Activated CD8-positive, alpha-beta T cell treated with anti-CD3 and anti-CD28 coated beads, Interleukin-2, amount 10 ng/mL, durations not matched to agents 7 days and 5 days (primary cell): ENCODE measurements at places on chromosomes 6 and 20. TPM values are rescaled to one million over a fixed set of nuclear protein-coding genes. Genes with fewer than 3 reads are reported as not detected.

The ANKS1A gene
- 5.3 TPM for total RNA-seq

The RIMS1 gene
- not detected for total RNA-seq

The RIN2 gene
- total RNA-seq = not detected

The PTGIS gene
- total RNA-seq = 2.5 TPM

The RHAG gene
- not detected for total RNA-seq

The TSHZ2 gene
- not detected for total RNA-seq

The OPN5 gene
- not detected for total RNA-seq

The TP53TG5 gene
- total RNA-seq = not detected

The RXRB gene
- 34.5 TPM for total RNA-seq

The MACROD2 gene
- not detected for total RNA-seq

GRCh38 chr6:16305788-16306187 is 67.4 kb downstream of the GMPR start:
- peaks cover 18% of the 10 kb centered on the region for H3K36me3 ChIP-seq
- H3K27me3 ChIP-seq = no peaks in the 10 kb centered on the region
- no peak overlapping the region for H3K27ac ChIP-seq

DNA sequence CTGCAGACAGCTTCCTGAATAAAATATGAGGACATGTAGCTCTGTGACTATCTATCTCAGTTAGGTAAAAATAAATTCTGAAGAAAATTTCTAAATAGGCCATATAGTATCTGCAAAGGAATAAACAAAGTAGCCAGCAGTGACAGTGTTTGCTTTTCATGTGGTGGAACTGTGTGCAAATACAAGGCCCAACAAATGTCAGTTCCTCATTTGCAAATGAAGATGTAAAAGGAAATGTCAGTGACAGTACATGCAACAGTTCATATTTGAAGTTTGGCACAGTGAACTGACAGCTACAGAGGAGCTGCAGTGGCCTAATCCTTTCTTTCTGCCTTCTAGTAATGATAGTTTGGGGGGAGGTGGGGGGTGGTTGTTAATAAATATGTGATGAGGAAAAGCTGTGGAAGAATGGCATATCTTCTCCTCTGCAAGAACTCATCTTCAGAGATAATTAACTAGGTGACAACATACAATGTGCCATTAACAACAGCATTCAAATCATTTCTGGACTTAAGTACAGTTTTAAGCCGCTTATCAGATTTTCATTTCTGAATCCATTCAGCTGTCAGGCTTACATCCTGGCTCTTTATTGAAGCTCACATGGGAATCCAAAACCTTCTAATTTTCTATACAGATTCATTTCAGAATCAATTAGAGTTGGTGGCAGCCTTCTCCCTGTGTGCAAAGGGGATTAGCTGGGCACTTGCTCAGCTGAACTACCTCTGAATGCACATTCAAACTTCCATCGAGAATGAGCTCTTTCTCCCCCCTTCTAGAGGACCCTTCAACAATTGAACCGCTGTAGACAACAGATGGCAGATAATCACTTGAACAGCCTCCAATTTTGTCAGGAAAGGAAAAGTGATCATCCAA is 1059.0 kb upstream of the EPHA7 start:
- H3K4me1 ChIP-seq = no peaks in the 10 kb centered on the region
- H3K27me3 ChIP-seq = no peaks in the 10 kb centered on the region
- no peak overlapping the region for H3K27ac ChIP-seq
- no peak for DNase-seq
- H3K36me3 ChIP-seq = no peaks in the 10 kb centered on the region

DNA sequence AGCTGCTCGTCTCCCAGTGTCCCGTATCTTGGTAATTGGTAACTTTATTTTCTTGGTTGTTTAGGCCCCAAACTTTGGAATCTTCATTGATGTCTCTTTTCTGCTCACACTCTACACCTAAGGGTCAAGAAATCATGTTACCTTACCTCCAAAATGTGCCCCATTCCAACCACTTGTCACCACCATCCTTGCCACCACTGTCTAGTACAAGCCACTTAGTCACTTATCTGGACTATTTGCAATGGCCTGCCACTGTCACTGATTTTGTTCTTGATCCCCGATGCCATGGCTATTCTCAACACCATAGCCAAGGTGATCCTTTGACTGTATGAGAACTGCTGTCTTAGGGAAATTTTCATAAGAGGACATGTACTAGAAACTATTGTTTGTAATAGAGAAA is 46.0 kb upstream of the SLC22A16 start:
- no peak overlapping the region for H3K27ac ChIP-seq
- DNase-seq = no peak
- H3K36me3 ChIP-seq = no peaks in the 10 kb centered on the region
- no peaks in the 10 kb centered on the region for H3K4me1 ChIP-seq
- peaks cover under 1% of the 10 kb centered on the region for H3K27me3 ChIP-seq

- DNase-seq = no peak
- H3K27me3 ChIP-seq = no peaks in the 10 kb centered on the region
- no peak overlapping the region for H3K4me3 ChIP-seq
- peaks cover 50% of the 10 kb centered on the region for H3K36me3 ChIP-seq
Measured at GRCh38 chr6:154241581-154241980, 115.0 kb downstream of the IPCEF1 start.

DNA sequence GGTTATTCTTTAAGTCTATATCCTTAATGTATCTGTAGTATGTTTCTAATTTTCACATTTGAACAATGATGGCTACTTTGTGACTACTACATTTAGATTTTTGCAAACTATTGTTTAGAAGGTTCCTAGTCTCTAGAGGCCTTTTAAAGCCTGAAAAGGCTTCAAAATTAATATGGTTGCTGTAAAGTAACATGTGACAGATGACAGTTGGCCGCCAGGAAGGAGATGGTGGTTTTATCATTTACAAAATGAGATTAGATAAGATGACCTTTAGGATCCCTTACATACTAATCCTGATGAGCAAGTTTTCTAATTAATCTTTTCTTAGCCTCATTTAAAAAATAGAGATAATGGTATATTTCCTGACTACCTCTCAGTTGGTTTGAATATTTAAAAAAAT is 18.8 kb downstream of the SCAF8 start:
- H3K27me3 ChIP-seq = no peaks in the 10 kb centered on the region
- H3K27ac ChIP-seq = no peak overlapping the region
- H3K36me3 ChIP-seq = peaks cover 27% of the 10 kb centered on the region
- H3K4me3 ChIP-seq = no peak overlapping the region
- peaks cover 11% of the 10 kb centered on the region for H3K4me1 ChIP-seq
- no peak for DNase-seq

DNA sequence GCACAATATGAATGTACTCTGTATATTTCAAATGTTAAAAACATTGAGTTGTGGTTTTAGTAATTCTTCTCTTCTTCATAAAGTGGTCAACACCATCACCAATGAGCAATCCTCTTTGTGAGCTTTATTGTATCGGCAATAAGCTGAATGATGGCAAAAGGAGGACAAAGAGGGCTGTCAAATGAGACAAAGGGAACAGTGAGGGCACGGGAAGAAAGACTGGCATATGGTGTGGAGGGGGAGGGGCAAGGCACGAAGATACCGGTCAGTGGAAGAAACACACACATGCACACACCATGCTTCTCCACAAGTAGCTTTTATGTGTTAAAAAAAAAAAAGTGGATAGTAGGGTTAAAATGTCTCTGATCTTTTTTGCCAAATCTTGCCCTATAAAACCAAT is 506.8 kb upstream of the CITED2 start:
- no peak overlapping the region for H3K27ac ChIP-seq
- no peak for DNase-seq
- H3K36me3 ChIP-seq = no peaks in the 10 kb centered on the region
- H3K27me3 ChIP-seq = no peaks in the 10 kb centered on the region
- H3K4me3 ChIP-seq = no peak overlapping the region
- no peaks in the 10 kb centered on the region for H3K4me1 ChIP-seq

GRCh38 chr20:20411836-20412235 is 43.9 kb downstream of the INSM1 start:
- H3K36me3 ChIP-seq = no peaks in the 10 kb centered on the region
- H3K4me1 ChIP-seq = no peaks in the 10 kb centered on the region
- DNase-seq = no peak
- H3K4me3 ChIP-seq = no peak overlapping the region

DNA sequence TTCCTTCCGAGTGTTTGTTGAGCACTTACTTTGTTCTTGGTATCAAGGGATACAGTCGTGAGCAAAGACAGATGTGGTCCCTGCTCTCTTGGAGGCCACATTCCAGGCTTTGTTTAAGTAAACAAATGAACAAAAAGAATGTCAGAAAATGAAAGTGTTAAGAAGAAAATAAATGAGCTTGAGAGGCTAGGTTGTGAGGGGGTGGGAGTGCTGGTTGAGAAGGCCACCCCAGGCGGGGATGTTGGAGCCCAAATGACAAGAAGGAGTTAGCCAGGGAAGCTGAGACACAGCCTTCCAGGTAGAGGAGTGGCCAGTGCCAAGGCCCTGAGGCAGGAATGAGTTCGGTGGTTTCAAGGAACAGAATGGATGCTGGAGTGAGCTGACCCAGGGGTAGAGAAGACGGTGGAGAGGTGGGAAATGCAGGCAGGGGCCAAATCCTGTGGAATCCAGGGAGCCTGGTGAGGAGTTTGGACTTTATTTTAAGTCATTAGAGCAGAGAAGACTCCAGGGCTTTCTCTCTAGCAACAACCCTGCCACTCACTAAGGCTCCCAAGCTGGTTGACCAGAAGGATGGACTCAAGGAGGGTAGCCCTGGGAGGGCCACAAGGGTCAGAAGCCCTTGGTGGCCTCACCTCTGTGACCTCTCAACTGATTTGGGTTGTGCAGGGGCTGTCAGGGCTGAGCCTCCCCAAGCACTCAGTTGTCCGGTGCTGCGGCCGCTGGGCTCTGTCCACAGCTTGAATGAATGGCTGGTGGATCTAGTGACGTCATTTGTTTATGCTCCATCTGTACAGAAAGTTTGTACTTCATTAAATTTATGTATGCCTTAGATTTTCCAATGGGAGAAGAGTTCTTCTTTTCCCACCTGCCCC is 66.0 kb upstream of the STX16 start:
- DNase-seq = no peak
- H3K27me3 ChIP-seq = peaks cover 2% of the 10 kb centered on the region
- H3K4me3 ChIP-seq = no peak overlapping the region
- no peaks in the 10 kb centered on the region for H3K4me1 ChIP-seq
- H3K27ac ChIP-seq = no peak overlapping the region

- H3K36me3 ChIP-seq = no peaks in the 10 kb centered on the region
- no peaks in the 10 kb centered on the region for H3K27me3 ChIP-seq
- DNase-seq = no peak
- H3K4me1 ChIP-seq = no peaks in the 10 kb centered on the region
- H3K4me3 ChIP-seq = no peak overlapping the region
- no peak overlapping the region for H3K27ac ChIP-seq
Measured at GRCh38 chr6:140921366-140922226, 1211.1 kb upstream of the GJE1 start.

GRCh38 chr6:31657406-31658157 is 1.9 kb downstream of the APOM start:
- H3K36me3 ChIP-seq = peaks cover 69% of the 10 kb centered on the region
- peak overlapping the region; percentile 89 for H3K27ac ChIP-seq
- DNase-seq = peak; percentile 73
- peak overlapping the region; percentile 91 for H3K4me3 ChIP-seq

DNA sequence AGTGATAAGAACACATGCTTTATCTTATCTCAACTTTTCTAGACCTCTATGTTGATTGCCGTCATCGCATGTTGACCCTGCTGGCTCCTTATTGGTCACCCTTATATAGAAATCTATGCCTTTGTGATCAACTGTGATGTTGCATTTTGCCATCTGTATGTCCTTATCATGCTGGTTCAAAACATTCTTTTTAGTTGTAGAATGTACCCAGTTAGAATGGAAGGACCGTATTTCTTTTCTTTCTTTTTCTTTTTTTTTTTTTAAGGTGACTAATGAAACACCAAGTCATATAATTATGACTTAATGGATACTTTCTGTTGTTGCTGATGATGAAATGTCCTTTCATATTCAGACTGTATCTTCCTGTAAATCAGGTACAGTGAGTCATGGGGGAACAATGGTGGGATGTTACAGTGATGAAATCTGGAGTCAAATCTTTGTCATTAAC is 145.9 kb upstream of the CITED2 start:
- H3K4me1 ChIP-seq = no peaks in the 10 kb centered on the region
- no peak for DNase-seq
- H3K27ac ChIP-seq = no peak overlapping the region
- H3K36me3 ChIP-seq = no peaks in the 10 kb centered on the region
- H3K27me3 ChIP-seq = peaks cover 6% of the 10 kb centered on the region

DNA sequence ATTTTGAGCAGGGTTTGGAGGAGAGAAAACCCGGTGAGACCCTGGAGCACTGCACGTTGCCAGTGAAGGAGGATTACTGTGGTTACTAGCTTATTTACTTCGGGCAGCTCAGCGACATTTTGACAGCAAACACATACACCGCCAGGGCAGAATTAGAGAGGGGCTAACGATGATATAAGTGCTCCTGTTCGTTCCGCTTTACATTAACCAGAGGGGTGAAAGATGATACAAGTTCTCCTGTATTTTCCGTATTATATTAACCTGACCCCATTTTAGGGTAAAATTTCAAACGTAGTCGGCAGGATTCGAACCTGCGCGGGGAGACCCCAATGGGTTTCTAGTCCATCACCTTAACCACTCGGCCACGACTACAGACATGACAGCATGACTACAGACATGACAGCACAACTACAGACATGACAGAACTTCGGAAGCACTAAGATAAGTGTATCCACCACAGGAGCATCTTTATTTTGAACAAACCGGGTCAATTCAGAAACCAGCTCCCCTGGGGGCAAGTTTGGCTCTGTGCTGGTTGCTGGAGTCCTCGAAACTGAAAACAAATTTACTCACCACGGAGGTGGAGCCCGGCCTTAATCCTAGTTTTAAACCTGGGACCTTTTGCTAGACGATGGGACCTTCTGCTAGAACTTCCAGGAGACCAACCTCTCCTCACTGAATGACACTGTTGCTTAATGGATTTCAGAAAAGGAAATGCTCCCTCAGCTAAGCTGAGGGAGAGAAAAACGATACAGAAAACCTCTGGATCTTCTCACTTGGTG is 80.4 kb upstream of the ZNF184 start:
- peak; percentile 44 for DNase-seq
- peaks cover 18% of the 10 kb centered on the region for H3K4me1 ChIP-seq
- peak overlapping the region; percentile 52 for H3K4me3 ChIP-seq
- H3K27me3 ChIP-seq = peaks cover 45% of the 10 kb centered on the region

DNA sequence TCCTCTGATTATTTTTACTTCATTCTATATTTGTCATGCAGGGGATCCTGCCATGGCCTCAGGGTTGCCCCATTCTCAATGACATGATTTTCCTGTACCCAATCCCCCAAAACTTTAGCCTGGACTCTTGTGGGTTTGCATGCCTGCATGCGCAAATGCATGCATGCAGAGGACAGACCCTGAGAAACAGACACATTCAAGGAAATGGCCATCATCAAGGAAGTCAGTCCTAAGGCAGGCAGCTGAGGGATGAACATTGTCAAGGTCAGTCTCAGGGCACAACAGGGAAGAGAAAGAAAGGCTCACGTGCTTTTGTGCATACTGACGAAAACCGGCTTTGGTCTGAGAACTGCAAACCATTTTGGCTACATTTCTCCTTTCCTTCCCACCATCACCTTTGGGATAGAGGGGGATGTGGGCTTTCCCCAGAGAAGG is 13.1 kb downstream of the NEDD9 start:
- no peak overlapping the region for H3K27ac ChIP-seq
- peaks cover 75% of the 10 kb centered on the region for H3K36me3 ChIP-seq
- DNase-seq = no peak
- H3K4me1 ChIP-seq = peaks cover 80% of the 10 kb centered on the region
